ENCODE measurements at places on chromosomes 5 and 9.

DNA sequence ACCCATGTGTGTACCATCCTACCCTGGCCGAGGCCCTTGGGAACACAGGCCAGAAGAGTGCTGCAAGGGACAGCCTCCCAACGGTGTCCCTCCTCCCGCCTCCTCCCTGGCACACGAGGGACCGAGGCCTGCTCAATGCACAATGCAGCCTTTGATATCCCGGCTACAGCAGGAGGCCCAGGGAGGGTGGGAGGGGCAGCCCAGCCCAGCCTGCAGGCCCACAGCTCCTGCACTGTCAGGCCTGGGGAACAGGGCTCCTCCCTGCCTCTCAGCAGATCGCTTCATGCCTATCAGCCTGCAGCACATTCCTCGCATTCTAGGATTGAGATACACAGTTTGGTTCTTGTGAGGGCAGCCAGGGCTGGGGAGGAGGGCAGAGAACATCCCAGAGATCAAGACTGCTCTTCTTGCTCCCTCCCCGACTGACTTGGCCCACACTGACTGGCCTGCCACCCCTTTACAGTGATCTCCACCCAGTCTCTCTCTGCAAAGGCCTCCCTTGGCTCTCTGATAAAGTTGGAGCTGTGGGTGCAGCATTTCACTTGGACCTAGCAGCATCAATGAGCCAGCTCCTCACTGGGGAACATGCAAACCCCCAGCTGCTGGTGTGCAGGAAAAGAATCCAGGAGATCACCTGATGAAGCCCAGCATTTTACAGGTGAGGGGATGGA is at the start of gene SH3TC2:
TSS of gene SH3TC2 (minus strand) at position 46 of the 671 bp plus-strand sequence. CDS start at position 6, 40 bp downstream.
- no peak for DNase-seq

- no peak for DNase-seq
These were observed 34.2 kb downstream of the EXD3 start for GRCh38 chr9:137388589-137389427.

DNA sequence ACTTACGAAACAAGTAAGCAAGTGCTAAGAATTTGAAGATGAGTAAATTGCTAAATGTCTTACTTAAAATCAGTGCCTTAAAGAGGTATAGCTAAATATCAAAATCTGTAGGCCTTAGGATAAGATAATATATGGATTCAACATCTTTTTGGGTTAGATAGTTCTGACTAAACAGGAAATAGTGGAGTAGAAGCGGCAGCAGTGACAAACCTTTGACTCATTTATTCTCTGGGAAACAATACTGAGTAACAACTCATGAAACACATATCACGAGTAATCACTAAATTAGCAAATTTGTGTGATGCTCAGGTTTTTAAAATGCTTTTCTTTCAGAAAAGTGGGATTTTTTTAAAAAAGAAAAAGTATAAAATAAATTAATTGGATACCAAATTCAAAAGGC is 762.1 kb upstream of the TYRP1 start:
- DNase-seq: no peak

DNA sequence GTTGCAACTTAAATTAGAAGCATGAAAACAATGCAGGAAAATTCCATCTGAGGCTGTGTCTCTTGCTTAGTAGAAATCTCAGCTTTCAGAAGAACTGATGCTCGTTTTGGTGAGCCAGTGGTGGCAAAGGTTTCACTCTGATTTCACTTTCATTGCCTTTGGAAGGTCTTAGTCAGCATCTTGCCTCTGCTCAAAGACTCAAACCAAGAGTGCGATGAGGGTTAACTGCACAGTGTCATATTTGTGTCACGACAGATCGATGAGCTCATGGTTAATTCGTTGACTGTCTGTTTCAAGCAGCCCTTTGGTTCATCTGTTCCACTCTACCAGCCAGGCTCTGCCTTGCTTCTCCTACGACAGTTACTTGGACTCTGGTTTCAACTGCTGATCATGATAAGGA is 331.3 kb upstream of the KIF2A start:
- DNase-seq: no peak

- DNase-seq: no peak
These were observed 22.5 kb downstream of the MUSK start for GRCh38 chr9:110691002-110691549.

DNA sequence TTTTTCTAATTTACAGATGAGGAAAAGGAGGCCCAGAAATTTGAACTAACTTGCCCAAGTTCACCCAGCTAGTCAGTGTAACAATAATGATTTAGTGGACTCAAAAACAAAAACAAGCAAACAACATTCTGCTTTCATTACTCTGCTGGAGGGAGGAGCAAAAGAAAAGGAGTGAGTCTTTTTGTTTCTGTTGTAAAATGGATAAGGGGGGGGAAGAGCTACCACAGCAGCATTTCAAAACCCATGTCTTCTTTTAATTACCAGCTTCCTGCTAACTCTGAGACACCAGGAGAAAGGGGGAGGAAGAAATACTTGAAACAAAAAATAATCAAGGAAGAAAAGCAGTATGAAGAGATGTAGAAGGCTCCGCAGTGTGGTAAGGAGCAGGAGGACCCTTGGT is 39.2 kb upstream of the EQTN start:
- DNase-seq: no peak

GRCh38 chr5:161851691-161852299 is 3.9 kb downstream of the GABRA1 start:
- no peak for DNase-seq

DNA sequence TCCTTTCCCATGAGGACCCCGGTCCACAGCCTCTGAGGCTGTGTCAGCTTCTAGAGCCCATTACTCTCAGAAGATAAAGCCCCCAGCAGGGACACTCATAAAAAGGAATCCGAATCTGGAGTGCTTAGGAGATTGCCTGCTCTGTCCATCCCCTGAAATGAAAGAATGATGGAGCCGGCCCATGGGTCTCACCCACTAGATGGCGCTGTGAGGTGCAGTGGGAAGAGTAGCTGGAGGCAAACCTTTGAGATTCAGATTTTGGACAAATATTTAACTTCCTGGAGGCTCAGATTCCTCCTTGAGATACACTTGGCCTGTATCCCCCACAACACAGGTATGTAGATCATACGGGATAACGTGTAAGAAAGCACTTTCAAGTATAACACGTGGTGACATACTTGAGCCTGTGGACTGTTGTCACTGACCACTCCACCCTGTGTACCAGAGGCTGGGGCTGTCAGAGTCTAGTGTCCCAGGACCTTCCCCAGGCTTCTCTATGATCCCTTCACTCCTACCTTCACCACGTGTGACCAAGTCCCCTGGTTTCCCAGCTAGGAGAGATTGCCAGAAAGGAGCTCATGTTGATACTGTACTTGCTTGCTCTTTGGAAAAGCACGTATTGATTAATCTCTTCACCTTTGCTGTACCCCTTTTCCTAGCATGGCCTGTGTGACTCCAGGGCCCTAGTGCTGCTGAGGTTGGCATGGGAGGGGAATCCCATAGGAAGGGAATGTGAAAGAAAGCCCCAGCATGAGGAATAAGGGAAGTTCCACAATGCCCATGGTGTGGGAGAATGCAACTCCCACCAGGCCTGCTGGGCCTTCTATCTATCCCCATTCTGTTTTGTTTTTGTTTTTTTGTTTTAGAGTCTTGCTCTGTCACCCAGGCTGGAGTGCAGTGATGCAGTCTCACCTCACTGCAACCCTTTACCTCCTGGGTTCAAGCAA is 32.1 kb downstream of the TRMO start:
- DNase-seq: peak; percentile 53

DNA sequence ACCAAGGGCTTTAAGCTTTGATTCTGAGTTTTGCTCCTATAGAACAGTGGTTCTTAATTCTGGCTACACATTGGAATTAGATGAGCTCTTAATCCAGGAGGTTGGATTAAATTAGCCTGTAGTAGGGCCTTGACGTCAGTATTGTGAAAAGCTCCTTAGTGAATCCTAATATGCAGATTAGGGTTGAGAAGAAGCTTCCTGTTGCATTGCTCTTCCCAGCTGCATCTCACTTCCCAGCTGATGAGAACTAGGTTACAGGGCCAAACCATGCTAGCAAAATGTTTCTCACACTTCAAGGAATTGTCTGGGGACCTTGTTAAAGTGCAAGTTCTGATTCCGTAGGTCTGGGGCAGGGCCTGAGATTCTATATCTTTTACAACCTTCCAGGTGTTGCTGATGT is 300.0 kb downstream of the ZSWIM6 start:
- DNase-seq: no peak

DNA sequence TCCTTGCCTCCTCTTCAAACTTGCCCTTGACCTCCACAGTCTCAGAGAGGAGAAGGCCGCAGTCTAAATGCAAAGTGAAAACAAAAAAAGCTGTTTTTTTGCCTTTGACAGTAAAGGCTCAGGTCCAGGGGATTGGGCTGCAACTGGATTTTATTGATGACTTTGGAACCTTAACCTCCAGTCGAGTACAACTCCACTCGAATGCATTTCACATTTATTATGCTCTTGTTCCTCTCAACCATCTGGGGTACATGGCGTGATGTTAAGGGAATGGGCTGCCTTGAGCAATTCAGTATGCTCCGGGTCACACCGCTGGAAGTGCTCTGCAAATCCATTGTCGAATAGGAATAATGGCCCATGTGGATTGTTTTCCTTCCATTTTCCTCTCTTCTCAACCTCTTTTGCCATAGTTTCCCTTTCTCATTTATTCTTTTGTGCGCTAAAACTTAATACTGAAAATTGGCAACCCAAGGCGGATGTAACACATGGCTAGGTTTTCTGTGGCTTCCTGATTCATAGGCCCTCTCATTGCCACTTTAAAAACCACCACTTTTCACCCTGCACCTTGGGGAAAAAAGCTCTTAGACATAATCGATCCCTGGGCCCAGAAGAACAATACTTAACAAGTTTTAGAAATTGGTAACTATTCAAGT is 34.3 kb downstream of the ITK start:
- DNase-seq: no peak

- DNase-seq: no peak
These were observed 40.4 kb upstream of the F2RL2 start for GRCh38 chr5:76663573-76663972.

DNA sequence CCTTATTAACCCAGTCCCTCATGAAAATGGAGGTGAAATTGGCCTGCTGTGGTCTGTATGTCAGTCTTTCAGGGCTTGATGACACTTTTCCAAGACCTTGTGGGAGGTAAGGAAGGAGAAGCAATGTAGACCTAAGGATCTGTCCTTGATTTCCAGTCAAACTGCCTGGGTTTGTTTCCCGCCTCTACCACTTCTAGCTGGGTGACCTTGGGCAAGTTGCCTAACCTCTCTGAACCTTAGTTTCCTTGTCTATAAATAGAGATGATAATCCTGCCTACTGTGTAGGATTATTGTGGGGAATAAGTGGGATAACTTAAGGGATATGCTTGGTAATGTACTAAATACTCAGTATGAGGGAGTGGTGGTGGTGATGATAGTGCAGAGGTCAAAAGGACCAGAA is 59.7 kb downstream of the PPARGC1B start:
- DNase-seq: no peak

- no peak for DNase-seq
These were observed 169.8 kb upstream of the GRAMD2B start for GRCh38 chr5:126253406-126253805.

DNA sequence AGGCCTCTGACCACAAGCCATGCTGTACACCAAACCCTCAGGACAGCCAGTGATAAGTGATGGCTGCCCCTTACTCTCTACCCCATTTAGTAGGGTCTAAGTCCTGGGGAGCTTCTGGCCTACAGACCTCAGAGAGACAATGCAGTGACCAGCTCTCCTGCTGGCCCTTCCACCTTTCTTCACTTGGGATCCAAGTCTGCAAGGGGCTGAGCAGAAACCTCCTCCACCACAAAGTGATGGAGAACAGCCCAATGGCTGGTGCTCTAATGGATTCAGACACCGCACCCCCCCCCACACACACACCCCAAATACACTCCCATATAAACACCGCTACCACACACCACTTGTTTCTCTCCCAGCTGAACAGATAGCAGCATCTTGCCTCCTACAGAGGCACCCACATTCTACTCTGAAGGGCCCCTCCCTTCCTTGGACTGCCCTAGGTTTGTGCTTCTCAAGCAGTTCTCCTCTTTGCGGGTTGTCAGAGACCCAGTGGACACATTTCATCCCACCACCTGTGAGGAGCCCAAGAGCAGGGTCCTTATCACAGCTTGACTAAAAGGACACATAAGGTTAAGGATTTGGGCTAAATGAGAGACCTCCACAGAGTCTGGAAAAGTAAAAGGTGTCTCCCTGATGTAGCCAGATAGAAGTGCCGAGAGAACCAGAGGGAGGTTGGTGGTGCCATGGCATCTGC is 1.3 kb upstream of the PDLIM4 start:
- no peak for DNase-seq

DNA sequence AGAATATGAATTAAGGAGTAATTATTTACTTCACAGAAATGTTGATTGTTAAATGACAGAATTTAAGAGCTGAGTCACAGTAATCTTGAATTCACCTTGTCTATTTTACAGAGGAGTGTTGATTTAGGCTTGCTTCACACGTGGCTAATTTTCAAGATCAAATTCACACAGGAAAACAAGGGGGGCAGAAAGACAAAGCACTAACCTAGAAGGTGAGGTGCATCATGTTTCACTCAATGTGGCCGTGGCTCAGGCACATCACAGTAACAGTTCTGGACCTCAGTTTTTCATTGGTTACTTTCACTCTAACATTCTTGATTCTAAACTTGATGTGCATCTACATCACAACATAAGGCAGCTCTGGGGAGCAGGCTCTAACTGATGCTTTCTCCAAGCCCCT is 69.6 kb upstream of the GNAQ start:
- no peak for DNase-seq

- no peak for DNase-seq
These were observed 40.3 kb downstream of the TPPP start for GRCh38 chr5:652773-653350.

- DNase-seq: no peak
These were observed 779.9 kb upstream of the CDH6 start for GRCh38 chr5:30413540-30413939.

- DNase-seq: no peak
These were observed 46.4 kb upstream of the FAM170A start for GRCh38 chr5:119582987-119583386.

GRCh38 chr9:111661802-111662521 is 557 bp downstream of the GNG10 start:
- DNase-seq: no peak

DNA sequence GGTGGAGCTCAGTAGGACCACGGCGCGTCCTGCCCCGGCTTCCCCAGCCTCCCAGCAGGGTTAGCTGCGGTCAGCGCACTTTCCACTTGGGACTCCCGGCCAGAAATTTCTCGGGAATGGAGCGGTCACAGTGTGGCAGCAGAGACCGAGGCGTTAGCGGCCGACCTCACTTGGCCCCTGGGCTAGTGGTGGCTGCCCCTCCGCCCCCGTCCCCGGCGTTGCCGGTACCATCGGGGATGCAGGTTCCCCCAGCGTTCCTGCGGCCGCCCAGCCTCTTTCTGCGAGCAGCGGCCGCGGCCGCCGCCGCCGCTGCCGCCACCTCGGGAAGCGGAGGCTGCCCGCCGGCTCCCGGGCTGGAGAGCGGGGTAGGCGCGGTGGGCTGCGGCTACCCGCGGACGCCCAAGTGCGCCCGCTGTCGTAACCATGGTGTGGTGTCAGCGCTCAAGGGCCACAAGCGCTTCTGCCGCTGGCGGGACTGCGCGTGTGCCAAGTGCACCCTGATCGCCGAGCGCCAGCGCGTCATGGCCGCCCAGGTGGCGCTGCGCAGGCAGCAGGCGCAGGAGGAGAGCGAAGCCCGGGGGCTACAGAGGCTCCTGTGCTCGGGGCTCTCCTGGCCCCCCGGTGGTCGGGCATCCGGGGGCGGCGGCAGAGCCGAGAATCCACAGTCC is 460 bp downstream of the DMRTA1 start:
- DNase-seq: no peak

- no peak for DNase-seq
These were observed 101.9 kb upstream of the PARP8 start for GRCh38 chr5:50564558-50564957.

Data from stimulated activated CD8-positive, alpha-beta memory T cell treated with anti-CD3 and anti-CD28 coated beads, Interleukin-12 subunit alpha, Interleukin-12 subunit beta, amount 100 ng/mL, for 1 hour (primary cell).